Daoy (cell line): ENCODE measurements at places on chromosomes 1 and 21. TPM values are rescaled to one million over a fixed set of nuclear protein-coding genes. Genes with fewer than 3 reads are reported as not detected.
A peak's percentile ranks its signal among the peaks of the same experiment; 100 is the strongest.

- no peak for DNase-seq
Measured at GRCh38 chr1:13926556-13926955, 226.6 kb downstream of the PRDM2 start.

DNA sequence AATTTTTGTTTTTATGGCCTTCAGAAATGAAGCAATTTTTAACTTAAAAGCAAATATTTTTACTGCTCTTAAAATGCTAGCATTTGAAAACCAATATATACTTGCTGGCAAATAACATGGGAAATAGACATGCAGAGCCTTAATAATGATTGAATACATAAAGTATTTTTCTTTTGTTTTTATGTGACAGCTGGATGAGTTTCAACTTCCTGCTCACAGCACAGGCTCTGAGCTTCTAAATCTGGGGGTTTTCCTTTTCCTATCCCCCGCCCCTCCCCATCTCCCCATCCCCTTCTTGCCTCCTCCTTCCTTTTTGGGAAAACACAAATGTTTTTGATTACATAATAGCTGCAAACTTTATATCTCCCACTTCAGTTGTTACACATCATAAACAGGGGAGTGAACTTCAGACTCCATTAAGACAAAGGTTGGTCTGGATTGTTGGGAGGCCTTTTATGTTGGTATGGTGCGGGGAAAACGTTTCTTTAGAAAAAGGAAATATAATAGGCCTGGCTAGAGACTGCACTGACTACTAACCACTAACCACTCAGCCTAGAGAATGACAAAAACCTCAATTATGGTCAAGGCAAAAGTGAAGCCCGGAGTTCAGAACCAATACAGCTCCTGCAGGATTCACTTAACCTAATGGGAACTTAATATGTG is 116.1 kb upstream of the GORAB start:
- DNase-seq, result no peak

- DNase-seq, result peak; percentile 5
Measured at GRCh38 chr1:200659269-200659668, 10.4 kb downstream of the DDX59 start.

GRCh38 chr1:220827445-220828178 is 40.9 kb downstream of the MTARC1 start:
- DNase-seq, result no peak

SLC9C2 gene
- total RNA-seq, result not detected in 2 replicates

RHOU gene
- total RNA-seq, result 1.9 and 2.6 TPM in 2 replicates

- DNase-seq, result no peak
Measured at GRCh38 chr1:59856725-59857338, 42.1 kb downstream of the HOOK1 start.

ZYG11A gene
- 2.5 and 3.0 TPM in 2 replicates for total RNA-seq

DNA sequence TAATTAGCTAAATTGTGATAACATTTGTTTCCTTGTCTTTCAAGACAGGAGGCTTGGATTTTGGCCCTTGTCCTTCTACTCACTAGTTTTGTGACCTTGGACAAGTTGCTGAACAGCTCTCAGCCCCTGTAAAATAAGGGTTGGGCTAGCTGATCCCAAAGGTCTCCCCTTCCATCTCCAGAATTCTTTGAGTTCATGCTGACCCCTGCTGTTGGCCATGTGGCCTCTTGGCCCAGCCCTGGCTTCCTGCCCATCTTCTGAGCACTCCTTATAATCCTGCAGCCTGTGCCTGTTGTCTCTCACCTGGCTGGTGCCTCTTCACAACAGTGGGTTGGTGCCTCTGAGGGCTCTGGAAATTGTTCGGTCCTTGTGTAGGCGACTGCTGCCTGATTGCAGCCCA is 10.1 kb downstream of the PTGFRN start:
- peak; percentile 43 for DNase-seq

DNA sequence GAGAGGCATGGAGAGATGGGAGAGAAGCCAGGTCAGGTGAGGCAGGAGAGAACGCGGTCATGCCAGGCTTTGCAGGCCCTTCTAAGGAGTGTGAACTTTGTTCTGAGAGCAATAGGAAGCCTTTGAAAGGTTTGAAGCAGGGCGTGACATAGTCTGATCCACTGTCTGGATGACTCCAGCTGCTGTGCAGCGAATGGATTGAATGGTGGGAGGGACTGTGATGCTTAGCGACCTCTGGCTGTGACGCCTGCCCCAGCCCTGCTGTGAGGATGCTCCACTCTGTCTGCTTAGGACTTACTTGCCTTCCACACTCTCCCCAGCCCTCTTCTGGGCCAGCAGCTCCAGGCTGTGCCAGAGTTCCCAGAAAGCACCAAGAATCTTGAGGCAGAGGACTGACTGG is 41.8 kb upstream of the POU3F1 start:
- no peak for DNase-seq

GRCh38 chr1:22562584-22563583 is at the start of gene EPHA8:
Gene EPHA8 (plus strand): TSS chr1:22563489. CDS start chr1:22563636, 147 bp downstream.
- no peak for DNase-seq

GRCh38 chr1:189349607-189350006 is 1128.1 kb downstream of the BRINP3 start:
- DNase-seq, result no peak

DNA sequence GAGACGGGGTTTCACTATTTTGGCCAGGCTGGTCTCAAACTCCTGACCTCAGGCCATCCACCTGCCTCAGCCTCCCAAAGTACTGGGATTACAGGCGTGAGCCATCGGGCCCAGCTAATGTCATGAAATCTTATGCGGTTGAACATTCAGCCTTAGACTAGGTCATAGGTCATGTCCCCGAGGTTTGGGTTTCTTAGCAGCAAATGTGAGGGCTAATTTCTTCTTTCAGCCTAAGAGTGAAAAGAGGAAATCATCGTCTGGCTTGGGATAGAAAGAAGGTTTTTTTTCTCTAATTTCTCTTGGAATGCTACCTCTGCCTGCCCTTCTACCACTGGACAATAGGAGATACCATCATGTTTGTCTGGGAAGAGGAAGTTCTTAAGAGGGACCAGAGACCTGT is 18.0 kb upstream of the PIK3CD start:
- DNase-seq, result no peak

TSPAN1 gene
- 2.7 TPM in 1 of 2 replicates, not detected in the other for total RNA-seq

DNA sequence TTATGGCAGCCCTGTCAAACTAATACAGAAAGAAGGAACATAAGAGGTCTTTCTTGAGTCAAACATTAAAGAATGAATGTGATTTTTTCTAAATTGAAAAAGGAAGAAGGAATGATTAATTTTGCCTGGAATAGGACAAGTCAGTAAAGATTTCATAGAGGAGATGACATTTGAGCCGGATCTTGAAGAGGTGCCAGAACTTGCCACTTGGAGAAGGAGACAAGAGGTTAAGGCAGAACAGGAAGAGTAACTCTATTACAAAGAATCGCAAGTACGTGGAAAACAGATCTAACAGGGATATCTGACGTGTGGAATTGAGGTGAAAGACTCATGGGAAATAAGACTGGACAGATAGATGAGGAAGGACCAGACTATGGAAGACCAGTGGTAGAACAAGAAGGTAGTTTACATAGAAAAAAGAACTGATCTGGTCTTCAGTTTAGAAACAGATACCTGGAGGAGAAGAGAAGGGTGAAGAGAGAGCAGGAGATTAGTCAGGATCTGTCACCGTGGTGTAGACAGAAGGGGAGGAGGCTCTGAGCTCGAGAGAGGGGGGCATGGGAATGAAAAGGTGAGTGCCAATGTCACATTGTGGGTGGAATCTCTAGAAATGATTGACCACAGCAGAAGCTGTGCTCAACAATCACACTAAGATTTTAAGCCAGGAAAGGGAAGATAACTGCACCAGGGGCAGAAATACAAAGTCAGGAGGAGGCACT is 32.5 kb downstream of the RHOU start:
- DNase-seq, result no peak

DISP3 gene
- total RNA-seq, result 0.11 and 0.48 TPM in 2 replicates

GRCh38 chr1:217539510-217539909 is 91.4 kb downstream of the GPATCH2 start:
- DNase-seq, result no peak

- DNase-seq, result no peak
Measured at GRCh38 chr1:111480674-111481073, 6.9 kb downstream of the C1orf162 start.

DNA sequence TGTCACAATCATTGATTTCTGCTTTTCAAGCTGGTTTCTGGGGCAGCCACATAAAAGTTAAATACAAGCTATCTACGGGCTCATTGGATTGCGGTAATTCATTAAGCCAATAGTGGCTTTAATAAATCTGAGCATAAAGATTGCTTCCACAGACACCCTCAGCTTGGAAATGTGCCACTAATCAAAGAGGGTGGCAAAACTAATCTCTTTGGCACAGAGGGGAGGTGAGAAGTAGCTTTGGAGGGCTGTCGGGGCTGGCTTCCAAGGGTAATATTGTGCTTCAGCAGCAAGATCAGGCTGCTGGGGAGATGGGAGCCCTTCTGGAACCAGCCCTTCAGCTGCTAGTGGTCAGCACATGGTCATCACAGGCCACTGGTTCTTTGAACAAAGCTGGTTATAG is 21.2 kb upstream of the KAZN start:
- DNase-seq, result no peak

GRCh38 chr1:113567427-113567826 is 177.1 kb downstream of the MAGI3 start:
- no peak for DNase-seq

DNA sequence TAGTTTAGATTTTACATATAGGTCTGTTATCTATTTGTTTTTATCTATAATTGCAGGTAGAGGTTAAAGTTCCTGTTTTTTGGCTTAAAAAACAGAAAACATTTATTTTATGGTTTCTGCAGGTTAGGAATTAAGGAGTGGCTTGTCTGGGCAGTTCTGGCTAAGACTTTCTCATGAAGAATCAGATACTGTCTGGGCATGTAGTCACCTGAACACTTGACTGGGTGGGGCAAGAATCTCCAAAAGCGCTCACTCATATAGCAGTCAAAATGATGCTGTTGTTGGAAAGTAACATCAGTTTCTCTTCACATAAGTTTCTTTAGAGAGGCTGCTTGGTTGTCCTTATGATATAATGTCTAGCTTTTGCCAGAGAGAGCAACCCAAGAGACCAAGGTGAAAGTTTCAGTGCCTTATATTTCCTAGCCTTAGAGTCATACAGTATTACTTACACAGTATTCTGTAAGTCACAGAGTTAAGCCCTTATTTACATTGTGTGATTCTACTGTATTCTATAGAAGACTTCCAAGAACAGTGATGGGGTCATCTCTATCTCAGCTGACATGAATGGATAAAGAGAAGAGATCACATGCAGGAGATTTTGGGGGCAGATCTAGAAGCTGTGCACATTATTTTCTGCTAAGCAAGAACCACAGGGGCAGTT is 125.4 kb upstream of the GPR52 start:
- no peak for DNase-seq

DNA sequence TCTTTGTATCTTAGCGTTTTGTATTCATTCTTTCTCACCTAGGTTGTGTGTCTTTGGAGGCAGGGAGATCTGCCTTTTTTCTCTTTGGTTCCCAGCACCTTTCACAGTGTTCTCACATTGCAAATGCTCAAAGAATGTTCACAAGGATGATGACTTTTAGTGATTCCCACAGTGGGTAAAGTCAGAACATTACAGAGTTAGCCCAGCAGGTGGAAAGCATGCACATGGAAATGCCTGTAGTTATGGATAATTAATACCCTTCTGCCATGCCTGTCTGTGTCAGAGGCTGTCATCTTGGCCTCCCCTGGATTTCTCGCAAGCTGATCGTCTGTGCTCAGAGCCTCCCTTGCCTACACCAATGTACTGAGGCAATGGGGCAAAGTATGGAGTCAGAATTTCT is 458.9 kb downstream of the LMO4 start:
- peak; percentile 19 for DNase-seq

- DNase-seq, result no peak
Measured at GRCh38 chr1:49356594-49356993, 579.9 kb upstream of the BEND5 start.

- DNase-seq, result peak; percentile 89
Measured at GRCh38 chr1:37995751-37996345, 6.0 kb upstream of the SF3A3 start.

DNA sequence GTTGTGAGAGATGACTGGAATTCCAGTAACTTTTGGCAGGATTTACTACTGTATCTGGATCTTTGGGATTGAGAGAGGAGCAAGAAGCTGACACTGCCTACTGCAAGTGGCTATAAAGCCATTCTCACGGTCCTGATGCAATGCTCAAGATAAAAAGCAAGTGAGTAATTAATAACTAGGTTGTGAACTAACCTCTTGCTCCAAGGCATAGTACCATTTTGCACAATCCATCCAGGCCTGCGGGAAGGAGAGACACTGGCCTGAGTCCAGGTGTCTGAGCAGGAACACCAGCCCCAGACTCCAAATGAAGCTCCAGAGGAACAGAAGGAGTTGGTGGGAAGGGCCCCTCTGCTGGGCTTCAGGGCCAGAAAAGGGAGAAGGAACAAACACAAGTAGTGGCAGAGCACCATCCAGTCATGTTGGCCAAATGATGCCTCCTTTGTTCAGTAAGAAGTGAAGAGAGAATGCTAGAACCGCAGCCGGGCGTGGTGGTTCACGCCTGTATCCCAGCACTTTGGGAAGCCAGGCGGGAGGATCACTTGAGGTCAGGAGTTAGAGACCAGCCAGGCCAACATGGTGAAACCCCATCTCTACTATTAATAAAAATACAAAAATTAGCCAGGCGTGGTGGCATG is 9.9 kb upstream of the SLC45A3 start:
- no peak for DNase-seq

AADACL4 gene
- total RNA-seq, result not detected in 2 replicates

GRCh38 chr1:159941591-159942560 is 3.5 kb downstream of the IGSF9 start:
- no peak for DNase-seq

DNA sequence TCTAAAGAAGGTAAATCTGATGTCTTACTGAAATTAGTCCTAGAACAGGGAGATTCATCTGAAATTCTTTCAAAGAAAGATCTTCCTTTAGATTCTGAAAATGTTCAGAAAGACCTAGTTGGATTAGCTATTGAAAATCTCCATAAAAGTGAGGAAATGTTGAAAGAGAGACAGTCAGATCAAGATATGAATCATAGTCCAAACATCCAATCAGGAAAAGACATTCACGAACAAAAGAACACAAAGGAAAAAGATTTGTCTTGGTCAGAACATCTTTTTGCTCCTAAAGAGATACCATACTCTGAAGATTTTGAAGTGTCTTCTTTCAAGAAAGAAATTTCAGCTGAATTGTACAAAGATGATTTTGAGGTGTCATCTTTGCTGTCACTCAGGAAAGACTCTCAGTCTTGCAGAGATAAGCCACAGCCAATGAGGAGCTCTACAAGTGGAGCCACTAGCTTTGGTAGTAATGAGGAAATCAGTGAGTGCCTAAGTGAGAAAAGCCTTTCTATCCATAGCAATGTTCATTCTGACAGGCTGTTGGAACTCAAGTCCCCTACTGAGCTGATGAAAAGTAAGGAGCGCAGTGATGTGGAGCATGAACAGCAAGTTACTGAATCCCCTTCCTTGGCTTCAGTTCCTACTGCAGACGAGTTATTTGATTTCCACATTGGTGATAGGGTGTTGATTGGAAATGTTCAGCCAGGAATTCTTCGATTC is 61.6 kb upstream of the QSOX1 start:
- no peak for DNase-seq
